Fibroblast of lung (primary cell): ENCODE measurements at places on chromosomes 1 and 21. TPM values are rescaled to one million over a fixed set of nuclear protein-coding genes. Genes with fewer than 3 reads are reported as not detected.

PLA2G2A gene
- 0.77 TPM in 1 of 2 replicates, not detected in the other for total RNA-seq

OVAAL gene
- not detected in 2 replicates for total RNA-seq

DNA sequence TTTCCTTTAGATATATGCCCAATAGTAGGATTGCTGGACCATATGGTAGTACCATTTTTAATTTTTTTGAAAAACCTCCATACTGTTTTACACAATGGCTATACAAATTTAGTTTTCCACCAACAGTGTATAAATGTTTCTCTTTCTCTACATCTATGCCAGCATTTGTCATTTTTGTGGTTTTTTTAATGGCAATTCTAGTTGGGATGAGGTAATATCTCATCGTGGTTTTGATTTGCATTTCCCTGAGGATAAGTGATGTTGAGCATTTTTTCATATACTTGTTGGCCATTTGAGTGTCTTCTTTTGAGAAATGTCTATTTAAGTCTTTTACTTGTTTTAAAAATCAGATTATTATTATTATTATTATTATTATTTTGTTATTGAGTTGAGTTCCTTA, 35.5 kb downstream of the PLA2G4A start:
- DNase-seq, result peak; percentile 47

TENT5C gene
- total RNA-seq, result 6.2 and 8.1 TPM in 2 replicates

GRCh38 chr1:53545663-53546408, 86.6 kb downstream of the DMRTB1 start:
- no peak for DNase-seq

HSD11B1 gene
- total RNA-seq, result 20.3 and 31.5 TPM in 2 replicates

KANK4 gene
- total RNA-seq, result not detected in 2 replicates

DNA sequence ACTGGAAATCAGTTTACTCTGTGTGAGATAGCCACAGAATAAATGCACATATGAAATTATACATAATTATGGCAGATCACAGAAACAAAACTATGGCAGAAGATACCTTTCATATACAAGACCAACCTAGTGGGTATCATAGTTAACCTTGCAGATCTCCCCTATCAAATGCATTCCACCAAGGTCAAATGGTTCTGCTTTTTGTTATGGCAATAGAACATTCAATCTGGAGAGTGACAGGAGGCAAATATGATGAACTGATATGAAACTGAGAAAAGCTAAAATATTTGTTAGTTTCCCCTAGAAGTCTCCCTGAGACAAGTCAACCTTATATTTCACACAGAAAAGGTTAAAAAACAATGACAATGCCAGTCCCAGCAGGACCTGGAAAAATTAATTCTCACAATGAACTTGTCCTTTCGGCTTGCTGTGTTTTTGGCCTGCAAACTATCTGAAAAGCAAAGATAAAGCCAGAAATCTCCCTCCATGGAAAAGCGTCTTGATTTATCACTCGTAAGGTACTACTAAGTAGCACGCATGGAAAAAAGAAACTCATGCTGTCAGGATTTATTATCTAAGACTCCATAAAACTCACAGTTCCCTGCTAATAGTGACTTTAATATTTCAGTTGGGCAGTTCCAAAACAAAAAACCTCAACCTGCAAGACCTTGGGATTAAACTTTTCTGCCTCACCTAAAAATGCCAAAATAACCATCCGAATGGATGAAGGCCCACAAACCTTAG, 174.3 kb downstream of the TGFBR3 start:
- no peak for DNase-seq

GRCh38 chr1:202809597-202810159, 1.1 kb upstream of the PCAT6 start:
- DNase-seq, result no peak

DNA sequence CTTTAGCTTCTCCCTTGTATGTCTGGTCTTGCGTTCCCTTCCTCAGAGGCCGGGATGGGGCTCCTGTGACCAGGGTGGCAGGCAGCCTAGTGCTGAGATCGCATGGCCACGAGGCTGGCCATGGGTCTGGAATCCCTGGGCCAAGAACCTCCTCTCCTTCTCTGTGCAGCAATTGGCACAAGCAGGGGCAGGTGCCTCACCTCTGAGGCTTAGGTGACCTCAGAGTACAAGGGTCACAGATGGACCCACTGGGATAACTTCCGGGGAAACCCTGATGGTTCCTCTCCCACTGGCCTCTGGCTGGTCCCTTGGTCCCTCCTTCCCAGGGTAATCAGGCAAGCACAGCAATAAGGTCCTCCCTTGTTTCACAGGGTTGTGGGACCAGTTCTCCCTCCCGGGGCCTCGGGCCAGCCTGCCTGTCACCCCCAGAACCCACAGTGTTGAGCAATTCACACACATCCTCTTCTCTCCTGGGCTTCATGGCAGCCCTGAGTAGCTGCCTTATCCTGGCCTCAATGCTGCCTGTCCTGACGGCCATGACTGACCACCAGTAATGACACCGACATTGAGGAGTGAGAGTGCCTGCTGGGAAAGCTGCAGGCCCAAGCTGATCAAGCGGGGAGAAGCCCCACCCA, 38.6 kb downstream of the BMP8A start:
- no peak for DNase-seq

LIN9 gene
- total RNA-seq, result 2.8 TPM in 2 replicates

DNA sequence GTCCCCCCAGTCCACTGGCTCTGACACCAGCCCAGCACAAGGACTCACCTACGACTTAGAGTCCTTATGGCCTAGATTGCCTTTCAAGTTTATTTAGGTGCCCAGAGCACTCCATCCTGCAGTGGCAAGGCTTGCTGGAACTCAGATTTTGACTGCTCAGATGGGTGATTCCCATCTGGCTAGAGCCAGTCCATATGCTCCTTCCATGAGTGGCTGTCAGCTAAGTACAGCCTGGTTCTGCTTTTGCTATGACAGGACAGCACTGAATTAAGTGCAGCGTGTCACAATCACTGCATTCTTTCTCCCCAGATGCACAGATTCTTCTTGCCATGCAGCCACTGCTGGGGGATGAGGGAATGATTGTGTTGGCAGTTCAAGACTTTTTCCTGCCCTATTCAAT, 43.8 kb downstream of the GPR52 start:
- DNase-seq, result no peak

GRCh38 chr1:198363625-198364151, 176.8 kb downstream of the ATP6V1G3 start:
- DNase-seq, result no peak

DNA sequence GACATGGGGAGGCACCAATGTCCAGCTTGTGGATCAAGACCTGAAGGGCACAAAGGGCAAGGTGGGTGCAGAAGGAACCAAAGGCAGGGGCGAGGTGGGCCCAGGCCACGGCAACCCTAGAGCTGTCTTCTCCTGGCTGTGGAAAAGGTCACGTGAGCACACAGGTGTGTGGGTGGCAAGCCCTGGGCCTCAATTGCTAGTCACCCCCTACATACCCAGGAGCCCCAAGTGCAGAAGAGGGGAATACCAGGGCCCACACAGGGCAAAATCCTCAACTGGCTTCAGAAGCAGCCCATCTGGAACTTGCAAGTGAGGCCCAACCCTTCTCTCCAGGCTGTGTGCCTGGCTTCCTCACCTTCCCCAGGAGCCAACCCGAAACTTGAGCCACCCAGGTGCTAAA, 25.6 kb downstream of the ZBTB17 start:
- no peak for DNase-seq

RABGGTB gene
- total RNA-seq, result 75.0 and 83.2 TPM in 2 replicates

DNA sequence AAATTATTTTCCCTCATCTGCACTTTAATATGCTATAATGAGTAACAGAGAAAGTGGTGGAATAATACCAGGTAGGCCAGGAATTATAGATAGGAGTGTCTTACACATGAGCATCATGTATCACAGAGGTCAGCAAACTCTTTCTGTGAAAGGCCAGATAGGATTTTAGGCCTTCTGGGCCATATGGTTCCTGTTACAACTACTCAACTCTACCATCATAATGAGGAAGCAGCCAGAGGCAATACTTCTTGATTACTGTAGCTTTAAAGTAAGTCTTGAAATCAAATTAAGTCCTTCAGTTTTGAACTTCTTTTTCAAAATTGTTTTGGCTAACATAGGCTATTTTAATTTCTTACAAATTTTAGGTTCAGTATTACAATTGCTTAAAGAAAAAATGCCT, 32.1 kb upstream of the IGSF3 start:
- DNase-seq, result no peak

DNA sequence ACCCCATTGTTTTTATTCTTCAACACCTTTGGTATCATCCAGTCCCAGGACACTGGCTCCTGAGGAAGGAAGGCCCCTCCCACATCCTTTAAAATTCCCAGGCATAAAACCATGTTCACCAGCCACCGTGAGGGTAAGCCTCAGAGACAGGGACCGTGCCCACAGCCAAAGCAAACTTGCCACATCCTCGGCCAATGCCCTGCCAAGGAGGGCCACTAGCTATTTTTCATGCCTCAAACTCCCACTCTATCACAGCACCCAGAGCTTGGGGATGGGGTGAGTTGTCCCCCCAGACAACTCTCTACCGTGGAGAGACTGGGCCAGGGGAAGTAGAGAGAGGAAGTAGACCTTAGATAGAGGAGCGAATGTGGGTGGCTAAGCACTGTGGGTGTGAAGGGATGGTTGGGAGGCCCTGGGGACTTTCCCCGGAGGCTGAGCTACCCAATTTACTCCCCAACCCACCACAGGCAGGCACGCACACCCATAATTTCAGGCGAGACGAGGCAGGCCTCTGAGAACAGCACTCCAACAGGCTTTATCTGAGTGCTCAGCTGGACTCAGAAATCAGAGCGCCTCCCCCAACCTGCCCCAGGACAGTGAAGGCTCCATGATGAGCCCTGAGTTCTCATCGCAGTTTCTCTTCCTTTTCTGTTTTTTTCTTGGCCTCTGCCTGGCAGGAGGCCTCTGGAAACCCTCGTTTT, 15.9 kb upstream of the BTG2 start:
- no peak for DNase-seq
